ENCODE measurements at places on chromosomes 4 and X.

DNA sequence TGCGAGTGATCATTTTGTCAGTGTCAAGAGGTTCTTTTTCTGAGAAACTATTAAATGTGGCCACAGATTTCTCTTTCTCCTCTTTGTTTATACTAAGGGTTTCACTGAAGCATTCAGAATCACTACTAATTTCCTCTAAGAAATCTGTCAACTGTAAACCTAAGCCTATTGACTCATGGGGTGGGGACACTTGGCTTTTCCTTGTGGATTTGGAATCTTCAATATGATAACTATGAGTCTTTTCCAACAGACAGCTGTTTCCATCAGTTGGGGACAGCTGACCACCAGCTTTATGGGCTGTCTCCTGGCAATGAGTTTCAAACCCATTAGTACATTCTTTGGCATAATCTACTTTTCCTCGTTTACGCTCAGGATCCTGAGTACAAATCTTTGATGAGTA, 13.8 kb downstream of the PGRMC1 start:
- DNase-seq: peak; percentile 68

DNA sequence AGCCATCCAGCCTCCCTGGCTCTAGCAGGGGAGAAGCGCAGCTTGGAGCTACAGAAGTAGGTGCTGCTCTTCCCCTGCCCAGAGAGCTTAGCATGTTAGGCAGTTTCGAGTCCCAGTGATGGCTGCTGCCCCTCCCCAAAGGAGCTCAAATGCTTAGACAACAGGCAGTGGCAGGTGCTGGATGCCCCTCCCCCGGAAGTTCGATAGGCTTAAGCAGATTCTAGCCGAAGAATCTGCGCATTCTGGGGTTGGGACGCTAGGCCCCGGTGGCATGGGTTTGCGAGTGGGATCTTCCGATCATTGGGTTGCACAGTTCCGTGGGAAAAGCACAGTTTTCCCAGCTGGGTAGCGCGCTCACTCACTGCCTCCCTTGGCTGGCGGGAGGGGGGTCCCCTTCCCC, 117.2 kb downstream of the MAPK10 start:
- DNase-seq: no peak

GRCh38 chr4:182337366-182337765, 94.2 kb downstream of the TENM3 start:
- DNase-seq: no peak

DNA sequence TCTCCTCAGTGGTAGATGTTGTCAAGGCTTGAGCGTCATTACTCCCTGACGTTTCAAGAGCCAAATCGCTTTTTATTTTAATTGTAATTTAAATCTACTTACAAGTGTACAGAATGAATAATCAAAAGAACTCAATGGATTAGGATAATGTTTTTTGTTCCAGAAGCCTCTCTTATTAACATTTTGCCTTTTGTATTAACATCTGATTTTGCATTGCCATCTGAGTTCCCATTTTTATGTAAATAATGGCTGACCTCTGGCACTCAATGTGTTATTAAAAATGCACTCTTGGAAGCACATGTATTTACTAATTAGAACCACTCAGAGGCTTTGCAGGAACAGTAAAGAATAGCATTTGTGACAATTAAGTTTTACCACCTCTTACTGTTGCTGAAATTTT, 411.0 kb downstream of the EPHA5 start:
- no peak for DNase-seq

DNA sequence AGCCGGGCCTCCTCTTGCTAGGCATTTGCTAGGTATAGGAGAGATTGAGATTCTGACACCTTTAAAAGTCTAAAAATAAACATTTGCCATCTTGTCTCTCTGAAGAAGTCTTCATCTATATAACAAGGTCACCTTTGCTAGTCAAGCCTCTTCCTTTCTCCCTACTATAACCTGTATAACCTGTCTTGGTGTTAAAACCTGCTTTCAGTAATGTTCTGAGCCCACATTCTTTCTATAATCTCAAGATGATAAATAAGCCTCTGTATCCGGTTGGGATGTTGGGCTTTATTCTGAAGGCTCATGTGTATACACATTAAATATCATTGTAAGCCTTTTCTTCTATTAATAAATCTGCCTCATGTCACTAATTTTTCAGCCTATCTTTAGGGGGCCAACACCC, 10.2 kb downstream of the ASIC5 start:
- DNase-seq: no peak

DNA sequence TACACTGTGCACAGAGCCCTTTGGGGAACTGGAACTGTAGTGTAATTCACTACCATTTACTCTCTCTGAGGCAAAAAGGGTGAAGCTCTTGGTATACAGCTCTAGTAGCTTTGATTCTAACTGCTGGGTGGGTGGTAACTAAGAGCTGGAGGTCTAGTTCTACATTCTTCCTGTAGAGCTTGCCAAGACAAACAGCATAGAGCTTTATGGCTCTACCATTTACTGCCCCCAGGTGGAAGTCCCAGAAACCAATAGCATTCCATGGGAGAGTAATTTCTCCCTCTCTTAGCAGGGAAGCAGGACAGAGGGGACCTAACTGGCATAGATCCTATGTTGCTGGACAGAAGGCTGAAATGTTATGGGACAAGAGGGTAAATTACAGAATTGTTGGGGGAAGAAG, 26.7 kb downstream of the HDAC8 start:
- no peak for DNase-seq

GRCh38 chr4:8047837-8048678, 108.4 kb upstream of the AFAP1 start:
- no peak for DNase-seq

GRCh38 chr4:94934201-94934600, 176.4 kb downstream of the BMPR1B start:
- no peak for DNase-seq

- DNase-seq: no peak
Observed at GRCh38 chrX:111470681-111471403, 40.6 kb upstream of the SERTM2 start.

DNA sequence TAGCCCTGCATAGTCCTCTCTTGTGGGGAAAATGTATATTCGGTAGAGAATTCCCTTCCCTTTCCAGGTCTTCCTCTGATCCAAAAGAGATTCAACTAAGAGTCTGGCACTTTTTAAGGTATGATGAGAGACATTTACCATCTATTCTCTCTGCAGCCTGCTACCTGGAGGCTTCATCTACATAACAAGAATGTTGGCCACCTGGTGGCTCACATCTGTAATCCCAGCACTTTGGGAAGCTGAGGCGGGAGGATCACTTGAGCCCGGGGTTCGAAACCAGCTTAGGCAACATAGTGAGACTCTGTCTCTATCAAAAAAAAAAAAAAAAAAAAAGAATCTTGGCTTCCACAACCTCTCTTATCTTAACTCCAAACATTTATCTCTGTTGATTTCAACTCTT, 40.4 kb upstream of the NOCT start:
- DNase-seq: no peak

DNA sequence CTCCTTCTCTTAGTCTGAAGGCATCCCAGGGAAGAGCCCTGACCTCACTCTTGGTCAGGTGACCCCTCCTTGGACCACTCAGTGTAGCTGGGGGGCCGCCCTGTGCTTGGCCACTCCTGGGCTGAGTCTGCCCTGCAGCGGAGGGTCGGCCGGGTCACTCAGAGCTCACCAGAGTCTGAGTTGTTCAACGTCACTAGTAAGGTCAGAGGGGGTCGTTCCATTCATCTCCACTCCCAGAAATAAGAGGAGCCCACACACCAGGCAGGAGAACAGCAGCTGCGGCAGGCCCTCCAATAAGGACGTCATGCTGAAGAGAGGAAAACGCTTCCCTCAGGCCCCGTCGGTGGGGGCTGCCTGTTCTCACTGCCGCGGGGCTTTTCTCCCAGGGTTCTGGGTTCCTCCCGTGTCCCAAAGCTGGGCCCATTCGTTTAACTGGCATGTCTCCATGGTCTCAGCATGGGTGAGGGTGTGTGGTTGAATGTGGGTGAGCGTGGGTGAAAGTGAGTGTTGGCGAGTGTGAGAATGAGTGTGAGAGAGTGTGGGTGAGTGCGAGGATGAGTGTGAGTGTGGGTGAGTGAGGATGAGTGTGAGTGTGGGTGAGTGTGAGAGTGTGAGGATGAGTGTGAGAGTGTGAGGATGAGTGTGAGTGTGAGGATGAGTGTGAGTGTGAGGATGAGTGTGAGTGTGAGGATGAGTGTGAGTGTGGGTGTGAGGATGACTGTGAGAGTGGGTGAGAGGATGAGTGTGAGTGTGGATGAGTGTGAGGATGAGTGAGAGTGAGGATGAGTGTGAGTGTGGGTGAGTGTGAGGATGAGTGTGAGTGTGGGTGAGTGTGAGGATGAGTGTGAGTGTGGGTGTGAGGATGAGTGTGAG, 47.7 kb downstream of the ING2 start:
- DNase-seq: no peak

GRCh38 chr4:124032035-124032434, 635.4 kb downstream of the SPRY1 start:
- DNase-seq: no peak

DNA sequence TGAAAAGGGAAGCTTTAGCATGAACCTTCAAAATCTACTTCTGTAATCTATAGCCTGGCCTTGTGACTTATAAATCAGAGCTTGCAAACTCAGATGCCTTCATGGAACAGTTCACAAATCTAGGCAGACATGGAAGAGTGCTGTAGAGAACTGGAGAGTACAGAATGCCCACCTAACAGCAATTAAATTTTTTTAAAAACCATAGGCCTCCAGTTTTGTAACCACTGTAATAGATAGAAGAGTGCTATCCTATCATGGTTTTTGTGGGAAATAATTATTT, 10.4 kb downstream of the MTMR1 start:
- no peak for DNase-seq

GRCh38 chr4:174697202-174697601, 131.8 kb downstream of the GLRA3 start:
- DNase-seq: no peak

Data from M059J (cell line).